ENCODE measurements at places on chromosomes 6 and 20. TPM values are rescaled to one million over a fixed set of nuclear protein-coding genes. Genes with fewer than 3 reads are reported as not detected.

Gene TMEM63B
- total RNA-seq = 25.8 TPM

Gene MYB
- not detected for total RNA-seq

Gene STX11
- total RNA-seq = 0.17 TPM

Gene PTCRA
- not detected for total RNA-seq

Gene GTSF1L
- not detected for total RNA-seq

Gene RNF39
- total RNA-seq = not detected

Gene ZBP1
- total RNA-seq = not detected

Gene SRMS
- total RNA-seq = not detected

Gene TMEM244
- total RNA-seq = not detected

Gene APCDD1L
- 3.7 TPM for total RNA-seq

Gene AGER
- total RNA-seq = 0.82 TPM

Gene SUMO4
- not detected for total RNA-seq

Gene KHDRBS2
- not detected for total RNA-seq

Gene THBD
- 10.4 TPM for total RNA-seq

Gene CAP2
- total RNA-seq = 20.9 TPM

Gene PLEKHG1
- total RNA-seq = 0.58 TPM

Gene SH3BGRL2
- 2.6 TPM for total RNA-seq

Gene HCK
- total RNA-seq = not detected

Gene TRIM15
- total RNA-seq = not detected

Gene WFDC2
- total RNA-seq = not detected

Gene MANEA
- total RNA-seq = 9.5 TPM

Gene CAGE1
- not detected for total RNA-seq

Gene IP6K3
- total RNA-seq = 2.3 TPM

Gene BTBD9
- 2.6 TPM for total RNA-seq

Gene TFAP2B
- total RNA-seq = not detected

Gene ENPP3
- total RNA-seq = not detected

Gene CGA
- not detected for total RNA-seq

Gene FAM209B
- not detected for total RNA-seq

Gene SYNGAP1
- total RNA-seq = 2.6 TPM

Gene OR2J2
- total RNA-seq = not detected

Gene GRM1
- not detected for total RNA-seq

Gene CDH26
- total RNA-seq = not detected

Gene TINAG
- not detected for total RNA-seq

Gene DOK5
- 9.9 TPM for total RNA-seq

Gene SEL1L2
- total RNA-seq = not detected

Gene SPEF1
- total RNA-seq = not detected

Gene YIPF3
- total RNA-seq = 131 TPM

Gene ZC3H12D
- 0.12 TPM for total RNA-seq

Gene TBC1D7
- 13.7 TPM for total RNA-seq

Gene C6orf15
- total RNA-seq = not detected

Gene AVP
- total RNA-seq = not detected

Gene HAO1
- not detected for total RNA-seq

Gene DSE
- 36.8 TPM for total RNA-seq
